Stimulated activated CD8-positive, alpha-beta memory T cell treated with anti-CD3 and anti-CD28 coated beads, Interleukin-4, amount 100 ng/mL, for 48 hours (primary cell): ENCODE measurements at places on chromosomes 5 and 9.
A peak's percentile ranks its signal among the peaks of the same experiment; 100 is the strongest.

- DNase-seq, result no peak
These were observed 25.2 kb upstream of the OLFM1 start for GRCh38 chr9:135062254-135062653.

GRCh38 chr9:91179237-91180138 lies 182.2 kb downstream of the AUH start:
- DNase-seq, result peak; percentile 35

- no peak for DNase-seq
These were observed 10.4 kb downstream of the RAI14 start for GRCh38 chr5:34666392-34667080.

- DNase-seq, result no peak
These were observed 99.0 kb downstream of the OLFM1 start for GRCh38 chr9:135186248-135187164.

DNA sequence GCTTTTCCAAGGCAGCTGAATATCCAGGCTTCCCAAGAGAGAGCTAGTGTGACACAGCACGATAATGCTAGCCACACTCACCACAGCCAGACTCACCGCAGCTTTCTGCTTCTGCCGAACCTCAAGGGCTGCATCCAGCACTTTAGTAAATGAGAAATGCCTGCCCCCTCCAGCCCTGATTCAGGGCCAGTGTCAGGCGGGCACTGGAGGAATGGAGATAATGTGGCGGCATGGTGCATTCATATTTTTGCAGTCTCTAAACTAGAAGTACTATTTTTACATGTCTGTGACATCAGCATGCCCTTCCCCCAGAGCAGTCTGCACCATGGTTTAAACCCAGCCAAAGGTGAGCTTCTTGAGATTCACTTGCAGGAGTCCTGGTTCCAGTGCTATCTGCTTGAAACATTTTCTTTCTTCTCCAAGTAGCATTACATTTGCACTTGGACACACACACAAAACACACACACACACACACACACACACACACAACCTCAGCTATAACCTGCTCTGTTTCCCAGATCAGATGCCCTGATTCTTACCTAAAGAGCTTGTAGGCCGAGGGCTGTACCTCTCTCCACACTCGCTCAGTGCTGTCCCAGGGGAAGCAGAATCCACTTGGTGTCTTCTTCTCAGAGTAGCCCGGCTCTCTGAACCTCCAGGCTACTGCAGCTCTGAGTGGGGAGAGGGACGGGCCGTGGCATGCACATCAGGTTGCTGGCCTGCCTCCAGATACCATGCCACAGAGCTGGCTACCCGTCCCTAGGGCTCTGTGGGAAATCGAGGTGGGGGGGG lies at the start of gene FGF1:
Gene FGF1 (minus strand): TSS at position 673 of the 792 bp plus-strand sequence. CDS start 71,963 bp downstream, outside the sequence.
- no peak for DNase-seq

DNA sequence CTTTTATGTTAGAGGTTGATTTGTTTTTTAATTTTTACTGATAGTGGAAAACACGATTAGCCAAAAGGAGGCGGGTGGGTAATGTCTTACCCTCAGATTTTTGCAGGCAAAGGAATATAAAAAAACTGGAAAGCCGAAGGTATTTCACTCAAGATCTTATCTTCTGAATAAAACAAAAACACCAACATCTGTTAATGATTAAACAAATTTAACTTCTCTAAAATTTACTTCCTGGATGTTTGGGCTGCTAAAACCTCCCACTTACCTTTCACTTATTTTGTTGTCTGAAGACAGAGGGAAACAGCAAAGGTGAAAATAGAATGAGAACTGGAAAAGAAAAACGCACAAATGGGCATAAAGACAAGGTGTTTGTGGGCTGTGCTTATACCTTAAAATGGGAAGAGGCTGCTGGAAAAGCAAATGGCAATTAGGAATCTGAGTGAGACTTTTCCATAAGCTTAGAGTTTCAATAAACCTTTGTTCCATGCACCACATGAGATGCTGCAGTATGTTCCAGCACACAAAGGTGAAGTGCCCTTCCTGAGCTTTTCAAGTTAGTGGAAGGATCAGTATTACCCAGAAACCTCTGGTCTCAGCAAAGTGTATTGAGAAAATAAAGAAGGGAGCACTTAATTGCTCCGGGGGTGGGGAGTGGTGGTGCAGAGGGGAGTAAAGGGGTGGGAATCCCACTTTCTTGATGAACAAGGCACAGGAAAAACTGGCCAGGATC lies 298.3 kb downstream of the BNC2 start:
- no peak for DNase-seq

GRCh38 chr9:130002320-130002719 lies 40.7 kb downstream of the FNBP1 start:
- DNase-seq, result no peak

GRCh38 chr9:97484134-97484533 lies 17.3 kb upstream of the TMOD1 start:
- no peak for DNase-seq

GRCh38 chr5:22780756-22781155 lies 72.4 kb downstream of the CDH12 start:
- DNase-seq, result no peak

DNA sequence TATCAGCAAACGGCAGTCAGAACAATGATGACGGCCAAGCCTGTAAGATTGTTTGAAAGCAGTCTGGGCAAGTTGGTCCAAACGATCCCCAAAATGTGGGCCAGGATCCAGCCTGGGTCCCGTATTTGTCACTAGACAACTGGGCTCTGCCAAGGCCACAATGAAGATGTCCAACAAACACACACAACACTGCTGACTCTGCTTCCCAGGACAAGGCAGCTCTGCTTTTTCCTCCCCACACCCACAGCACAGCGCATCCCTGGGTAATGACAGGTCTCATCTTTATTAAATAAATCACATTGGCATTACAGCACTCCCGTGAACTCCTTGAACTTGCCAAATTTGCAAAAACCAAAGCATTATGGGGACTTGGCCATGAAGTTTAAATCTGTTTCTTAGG lies 424.1 kb upstream of the ACTBL2 start:
- no peak for DNase-seq

DNA sequence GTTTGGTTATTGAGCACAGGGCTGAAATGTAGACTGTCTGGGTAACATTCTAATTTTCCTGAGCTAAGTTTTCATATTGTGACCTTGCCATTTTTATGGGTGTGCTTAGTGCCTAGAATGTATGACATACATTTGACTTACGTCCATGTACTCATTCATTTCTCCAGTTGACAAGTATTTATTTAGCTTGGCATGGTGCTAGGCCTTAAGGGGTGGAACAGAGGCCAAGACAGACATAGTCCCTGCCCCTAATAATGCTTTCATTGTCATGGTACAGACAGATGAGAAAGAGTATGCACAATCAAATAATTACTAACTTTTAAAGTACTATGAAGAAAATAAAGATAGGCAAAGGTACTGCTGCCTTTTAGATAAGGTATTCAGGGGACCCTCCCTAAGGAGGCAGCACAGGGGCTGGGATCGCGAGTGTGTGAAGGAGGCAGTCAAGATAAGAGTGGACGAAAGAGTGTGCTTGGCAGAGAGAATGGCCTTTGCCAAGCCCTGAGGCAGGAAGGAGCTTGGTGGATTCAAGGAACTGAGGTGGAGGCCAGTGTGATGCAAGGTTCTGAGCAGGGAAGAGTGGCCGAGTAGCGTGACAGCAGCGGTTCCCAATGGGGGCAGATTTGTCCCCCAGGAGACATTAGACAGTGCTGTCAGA lies 128.0 kb downstream of the PIP5K1B start:
- no peak for DNase-seq

GRCh38 chr9:36137392-36138004 lies 965 bp downstream of the GLIPR2 start:
- DNase-seq, result no peak

GRCh38 chr5:10761933-10762775 lies 1.1 kb upstream of the DAP start:
- DNase-seq, result no peak

DNA sequence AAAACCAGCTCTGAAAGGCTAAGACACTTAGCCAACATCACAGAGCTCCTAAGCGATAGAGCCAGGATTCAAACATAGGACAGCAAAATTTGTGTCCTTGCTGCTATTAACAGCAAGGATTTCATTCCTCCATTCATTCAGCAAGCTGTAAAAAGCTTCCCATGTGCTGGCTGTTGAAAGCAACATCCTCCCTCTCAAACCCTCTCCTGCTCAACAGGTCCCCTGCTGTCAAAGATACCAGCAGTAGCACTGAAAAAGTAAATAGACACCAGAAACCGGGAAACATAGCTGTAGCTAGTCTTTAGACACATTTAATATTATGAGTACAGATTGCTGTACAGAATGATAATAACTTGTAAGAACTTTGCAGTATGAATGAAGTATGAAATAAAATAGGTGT lies 52.6 kb upstream of the ADAMTSL1 start:
- no peak for DNase-seq

DNA sequence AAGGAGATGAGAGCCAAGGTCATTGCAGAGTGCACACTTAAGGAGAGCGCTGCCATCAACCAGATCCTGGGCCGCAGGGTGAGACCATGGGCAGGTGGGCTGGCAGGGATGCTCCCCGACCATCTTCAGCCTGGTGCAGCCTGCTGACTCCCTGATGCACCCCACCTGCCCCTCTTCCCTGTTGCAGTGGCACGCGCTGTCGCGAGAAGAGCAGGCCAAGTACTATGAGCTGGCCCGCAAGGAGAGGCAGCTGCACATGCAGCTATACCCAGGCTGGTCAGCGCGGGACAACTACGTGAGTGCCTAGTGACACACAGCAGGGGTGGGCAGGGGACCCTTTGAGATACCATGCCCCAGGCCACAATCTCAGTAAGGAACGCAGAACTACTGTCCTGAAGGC lies 28.3 kb downstream of the TCF7 start:
- DNase-seq, result no peak
